ENCODE measurements at places on chromosomes 12 and 14.

DNA sequence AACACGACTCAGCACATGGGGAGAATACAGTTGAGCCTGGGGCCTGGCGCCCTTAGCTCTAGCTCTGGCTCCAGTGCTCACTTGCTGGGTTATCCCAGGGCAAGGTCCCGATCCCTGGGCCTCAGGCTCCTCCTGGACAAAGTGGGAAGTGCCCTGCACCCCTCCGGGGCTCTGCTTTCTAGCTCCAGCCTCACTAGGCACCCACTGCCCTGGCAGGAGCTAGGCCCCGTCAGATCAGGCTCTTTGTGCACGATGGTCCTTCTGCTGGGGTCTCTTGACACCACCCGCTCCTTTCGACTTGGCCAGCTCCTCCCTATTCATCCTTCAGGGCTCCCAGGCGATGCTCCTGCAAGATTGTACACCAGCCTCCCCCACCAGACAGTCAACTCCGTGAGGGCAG lies 23.4 kb downstream of the NCKAP5L start:
- DNase-seq: no peak

DNA sequence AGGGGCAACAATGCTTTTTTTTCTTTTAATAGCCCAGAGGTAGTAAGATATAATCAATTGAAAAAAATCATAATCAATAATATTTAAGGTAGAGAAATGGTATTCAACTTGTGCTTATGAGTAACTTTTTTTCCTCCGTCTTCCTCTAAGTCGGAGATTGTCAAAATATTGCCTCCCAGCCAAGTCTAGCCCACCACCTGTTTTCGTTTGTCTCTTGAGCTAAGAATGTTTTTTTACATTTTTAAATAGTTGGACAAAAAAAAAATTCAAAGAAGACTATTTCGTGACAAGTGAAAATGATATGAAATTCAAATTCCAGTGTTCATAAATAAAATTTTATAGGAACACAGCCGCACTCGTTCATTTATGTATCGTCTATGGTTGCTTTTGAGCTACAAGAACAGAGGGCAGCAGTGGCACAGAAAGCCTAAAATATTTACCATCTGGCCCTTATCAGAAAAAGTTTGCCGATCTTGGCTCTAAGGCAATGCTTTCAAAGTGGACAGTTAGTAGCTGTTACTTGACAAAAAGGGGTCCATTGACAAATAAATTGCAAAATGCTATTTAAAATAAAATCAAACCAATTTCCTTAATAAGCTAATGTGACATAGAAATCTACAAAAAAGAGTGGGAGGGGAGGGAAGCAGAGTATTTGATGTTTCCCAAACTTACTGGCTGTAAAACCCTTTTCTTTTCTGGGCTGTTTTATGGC lies 40.8 kb upstream of the MAX start:
- no peak for DNase-seq

DNA sequence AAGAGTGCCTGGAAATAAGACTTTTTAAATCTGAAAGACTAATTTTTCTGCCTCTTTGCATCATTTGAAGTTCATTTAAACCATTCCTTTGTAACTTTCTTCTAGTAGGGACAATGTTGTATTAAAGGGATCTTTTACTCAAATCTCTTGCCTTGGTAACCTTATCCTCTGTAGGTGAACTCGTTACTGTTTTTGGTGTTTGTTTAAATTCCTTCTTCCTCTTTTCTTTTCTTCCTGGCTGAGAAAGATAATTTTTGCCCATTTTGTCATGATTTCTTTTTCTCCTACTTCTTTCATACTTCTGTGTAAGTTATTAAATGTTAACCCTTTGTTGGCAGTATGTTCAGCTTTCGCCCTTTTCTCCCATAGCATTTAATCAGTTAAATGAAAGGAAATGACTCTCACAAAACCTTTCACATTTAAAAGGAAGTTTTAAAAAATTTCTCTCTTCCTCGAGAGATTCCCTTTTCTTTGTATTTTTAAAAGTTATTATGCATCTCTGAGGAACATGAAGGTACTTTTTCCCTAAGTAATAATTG lies 10.3 kb downstream of the VEZT start:
- no peak for DNase-seq

DNA sequence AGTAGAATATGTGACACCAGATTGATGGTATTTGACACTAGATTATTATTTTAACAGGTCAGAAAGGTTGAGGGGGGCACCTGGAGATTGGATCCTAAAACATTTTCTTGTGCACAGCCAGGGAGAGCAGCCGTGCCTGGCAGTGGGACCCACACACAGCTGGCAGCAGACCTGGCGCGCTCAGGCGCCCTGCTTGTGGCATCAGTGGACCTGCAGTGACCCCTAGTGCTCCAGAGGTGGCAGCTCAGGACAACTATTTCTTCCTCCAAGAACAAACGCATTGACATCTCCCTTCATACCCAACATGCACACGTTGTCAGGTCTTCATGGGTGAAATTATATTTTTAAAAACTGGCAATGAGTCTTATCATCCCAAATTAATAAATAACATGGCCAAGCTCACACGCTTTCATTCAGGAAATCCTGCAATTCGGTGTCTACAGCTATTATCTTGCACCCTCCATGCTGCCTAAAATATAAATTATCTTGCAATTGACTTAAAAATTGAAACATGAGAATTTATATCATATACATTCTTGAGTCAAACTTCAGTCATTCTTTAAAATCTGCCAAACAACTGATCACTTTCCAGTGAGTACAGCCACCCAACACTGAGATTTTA lies 7.7 kb upstream of the TMEM132D start:
- peak; percentile 88 for DNase-seq

GRCh38 chr12:46519407-46519806 lies 146.8 kb upstream of the SLC38A2 start:
- DNase-seq: no peak

DNA sequence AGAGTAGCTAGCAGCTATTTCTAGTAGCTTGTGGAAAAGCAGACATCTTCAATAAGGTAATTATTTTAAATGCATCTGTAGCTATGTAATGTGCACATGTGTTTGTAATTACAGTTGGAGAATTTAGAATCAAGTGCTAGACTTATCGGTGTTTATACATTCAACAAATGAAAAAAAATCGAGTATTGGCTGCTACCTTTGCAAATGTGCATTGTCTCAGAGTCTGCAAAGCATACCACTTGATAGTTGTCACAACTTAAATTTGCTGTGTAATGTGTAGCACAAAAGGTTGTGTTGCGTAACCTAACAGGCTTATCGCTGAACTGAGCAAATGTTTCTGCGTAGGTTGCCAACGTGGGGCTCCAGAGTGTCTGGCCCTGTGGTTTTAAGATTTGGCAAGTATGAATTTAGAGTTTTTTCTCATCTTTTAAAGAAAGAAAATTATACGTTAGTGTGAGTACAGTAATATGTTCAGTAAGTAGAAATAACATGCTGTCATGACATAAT lies 44.3 kb downstream of the TMTC2 start:
- no peak for DNase-seq

- DNase-seq: no peak
Measured at GRCh38 chr12:44510510-44510909, 365.6 kb downstream of the NELL2 start.

GRCh38 chr12:119308708-119309456 lies 25.6 kb upstream of the CCDC60 start:
- DNase-seq: peak; percentile 29

DNA sequence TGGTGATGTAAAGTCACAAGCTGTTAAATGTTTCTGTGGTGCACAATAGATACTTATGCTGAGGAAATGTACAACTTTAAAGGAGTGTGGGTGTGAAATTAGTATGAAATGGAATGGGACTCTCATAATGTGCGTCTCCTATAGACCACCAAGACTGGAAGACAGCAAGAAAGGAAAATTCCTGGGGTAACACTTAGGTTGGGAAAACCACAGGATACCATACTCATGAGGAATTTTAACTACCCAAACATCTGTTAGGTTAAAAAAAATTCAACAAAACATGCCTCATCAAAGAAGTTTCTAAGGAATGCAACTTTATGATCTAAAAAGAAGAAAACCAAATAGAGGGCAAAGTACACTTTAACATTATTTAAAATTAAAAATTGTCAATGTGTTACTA lies 113.7 kb upstream of the MYF6 start:
- DNase-seq: no peak

DNA sequence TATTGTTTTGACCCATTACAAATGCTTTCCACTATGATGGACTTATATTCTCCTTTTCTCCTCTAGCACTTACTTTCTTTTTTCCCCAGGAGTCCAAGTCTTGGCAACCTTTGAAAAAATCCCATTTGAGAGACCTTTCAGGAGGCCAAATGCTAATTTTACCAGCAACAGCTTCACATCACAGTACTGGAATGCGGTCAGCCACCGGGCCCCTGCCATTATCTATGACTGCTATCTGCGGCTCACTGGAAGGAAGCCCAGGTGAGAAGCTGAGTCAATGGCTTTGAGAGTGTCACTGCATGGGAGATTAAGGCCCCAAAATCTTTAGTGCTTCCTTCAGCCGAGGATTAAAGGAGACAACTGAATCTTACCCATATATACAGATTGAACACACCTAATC lies 64.2 kb downstream of the ERGIC2 start:
- peak; percentile 17 for DNase-seq

DNA sequence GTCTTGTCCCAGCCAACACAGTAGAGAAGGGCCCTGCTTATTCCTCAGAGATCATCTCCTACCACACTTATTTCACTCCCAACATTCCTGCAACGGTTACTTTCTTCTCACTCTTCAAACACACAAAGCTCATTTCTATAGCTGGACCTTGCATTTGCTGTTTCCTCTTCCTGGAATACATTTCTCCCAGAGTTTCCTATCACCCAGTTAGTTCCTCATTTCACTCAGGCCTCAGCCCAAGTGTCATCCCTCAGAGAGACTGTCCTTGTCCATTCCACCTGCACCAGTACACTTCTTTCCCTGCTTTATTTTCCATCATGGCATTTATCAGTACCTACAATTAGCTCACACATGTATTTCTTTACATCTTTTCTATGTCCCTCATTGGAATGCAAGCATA lies 14.7 kb upstream of the STK38L start:
- DNase-seq: no peak

GRCh38 chr12:69639400-69640016 lies 28.8 kb upstream of the LRRC10 start:
- peak; percentile 79 for DNase-seq

- DNase-seq: peak; percentile 65
Measured at GRCh38 chr12:128365651-128366231, 98.8 kb downstream of the TMEM132C start.

GRCh38 chr12:60475825-60476224 lies 880.0 kb downstream of the SLC16A7 start:
- peak; percentile 0 for DNase-seq

GRCh38 chr14:89371585-89372511 lies 45.2 kb downstream of the FOXN3 start:
- no peak for DNase-seq

- DNase-seq: no peak
Measured at GRCh38 chr12:63845726-63846125, 1.2 kb downstream of the SRGAP1 start.

DNA sequence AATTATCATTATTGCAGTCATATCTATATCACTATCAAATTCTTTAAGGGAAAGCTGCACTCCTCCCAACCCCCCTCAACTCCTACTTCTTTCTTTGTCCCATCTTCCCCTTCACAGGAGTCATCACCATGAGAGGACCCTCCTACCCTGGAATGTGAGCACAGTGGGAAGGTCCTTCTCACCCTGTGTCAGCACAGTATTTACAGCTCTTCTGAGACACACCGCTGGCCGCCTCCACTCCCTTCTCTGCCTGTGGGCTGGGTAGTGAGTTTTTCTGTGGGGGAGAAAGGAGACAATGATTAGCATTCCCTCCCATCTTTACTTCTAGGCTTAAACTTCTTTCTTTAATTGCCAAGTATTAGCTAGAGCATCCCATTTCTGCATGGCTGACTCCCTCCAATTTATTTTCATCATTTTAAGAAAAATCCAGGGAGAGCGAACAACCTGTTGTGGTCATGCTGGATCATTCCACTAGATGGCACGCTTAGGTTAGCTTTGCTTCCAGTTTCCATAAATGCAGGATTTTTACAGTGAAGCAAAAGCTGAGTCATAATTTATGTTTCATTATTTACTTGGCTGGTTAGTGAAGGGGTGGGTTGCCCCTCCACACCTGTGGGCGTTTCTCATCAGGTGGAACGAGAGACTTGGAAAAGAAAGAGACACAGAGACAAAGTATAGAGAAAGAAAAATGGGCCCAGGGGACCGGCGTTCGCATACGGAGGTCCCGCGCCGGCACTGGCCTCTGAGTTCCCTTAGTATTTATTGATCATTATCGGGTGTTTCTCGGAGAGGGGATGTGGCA lies 188.5 kb downstream of the ALX1 start:
- peak; percentile 32 for DNase-seq

GRCh38 chr14:101844219-101844618 lies 82.7 kb downstream of the PPP2R5C start:
- DNase-seq: no peak

DNA sequence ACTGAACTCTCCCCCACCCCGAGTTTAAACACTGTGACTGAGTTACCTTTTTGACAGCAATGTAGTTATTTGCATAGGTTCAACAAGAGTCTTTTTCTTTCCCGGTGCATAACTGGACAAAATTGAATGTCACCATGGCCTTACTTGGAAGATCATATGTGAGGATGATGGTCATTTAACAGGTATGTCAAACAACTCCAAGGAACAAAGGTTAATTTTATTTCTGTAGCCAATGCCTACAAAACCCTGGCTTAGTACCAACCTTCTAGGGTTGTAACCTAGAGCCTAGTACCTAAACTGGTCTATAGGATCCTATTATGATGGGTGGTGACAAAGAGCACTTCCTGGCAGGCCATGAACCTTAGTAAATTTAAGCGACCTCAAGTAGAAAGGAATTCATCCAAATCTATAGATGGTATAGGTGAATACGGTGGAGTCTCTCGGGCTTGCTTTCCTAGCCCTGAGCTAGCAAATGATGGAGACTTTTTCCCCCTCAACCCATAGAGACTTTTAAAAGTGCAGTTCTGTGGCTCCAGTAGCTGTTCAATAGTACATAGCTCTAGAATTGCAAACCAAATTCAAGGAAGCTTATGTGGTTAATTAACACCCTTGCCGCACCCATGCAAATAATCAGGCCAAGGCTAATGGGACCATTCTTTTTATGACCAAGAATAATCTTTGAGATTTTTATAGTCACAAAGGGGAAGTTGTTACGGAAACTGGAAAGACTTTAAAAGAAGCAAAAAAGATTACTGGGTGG lies 89.0 kb downstream of the SLC38A1 start:
- no peak for DNase-seq

- DNase-seq: no peak
Measured at GRCh38 chr12:77064896-77065360, 441 bp downstream of the E2F7 start.

DNA sequence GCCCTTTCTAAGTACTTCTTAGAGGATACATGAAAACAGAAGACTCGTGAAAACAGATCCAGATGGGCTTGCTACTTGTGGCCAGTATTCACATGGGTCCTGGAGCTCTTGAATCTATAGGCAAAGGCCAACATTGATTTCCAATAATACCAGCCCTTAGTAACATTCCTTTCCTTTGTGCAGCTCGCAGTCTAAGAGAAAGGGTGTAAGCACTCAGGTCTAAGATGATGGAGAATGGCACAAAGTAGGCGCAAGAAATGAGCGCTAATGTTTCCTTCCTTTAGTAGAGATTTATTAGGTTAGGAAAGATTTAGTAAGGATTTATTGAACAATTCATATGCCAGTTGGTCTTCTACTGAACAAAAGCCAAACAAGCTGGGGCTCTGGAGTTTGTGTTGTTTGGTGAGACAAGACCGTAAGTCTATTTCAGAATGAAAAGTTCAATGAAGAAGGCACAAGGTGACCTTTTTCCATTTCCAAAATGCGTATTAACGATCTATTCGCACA lies 525 bp downstream of the RNU6-8 start:
- no peak for DNase-seq
